ENCODE measurements at places on chromosomes 16 and 17. TPM values are rescaled to one million over a fixed set of nuclear protein-coding genes. Genes with fewer than 3 reads are reported as not detected.

CDH11 gene
- 15.4 TPM for total RNA-seq

SCNN1G gene
- 0.13 TPM for total RNA-seq

FOXC2 gene
- total RNA-seq = 2.0 TPM

SLFN14 gene
- total RNA-seq = not detected

TPSAB1 gene
- not detected for total RNA-seq

TSNAXIP1 gene
- 0.81 TPM for total RNA-seq

PSMD7 gene
- 54.1 TPM for total RNA-seq

SOX8 gene
- 0.16 TPM for total RNA-seq

MYO15B gene
- 6.0 TPM for total RNA-seq

SLX4 gene
- 3.7 TPM for total RNA-seq

CDH8 gene
- under 0.01 TPM for total RNA-seq

CCL5 gene
- 1.8 TPM for total RNA-seq

RCVRN gene
- not detected for total RNA-seq

Measured in bladder microvascular endothelial cell (primary cell).